ENCODE measurements at places on chromosomes 7 and 10. TPM values are rescaled to one million over a fixed set of nuclear protein-coding genes. Genes with fewer than 3 reads are reported as not detected.

DNA sequence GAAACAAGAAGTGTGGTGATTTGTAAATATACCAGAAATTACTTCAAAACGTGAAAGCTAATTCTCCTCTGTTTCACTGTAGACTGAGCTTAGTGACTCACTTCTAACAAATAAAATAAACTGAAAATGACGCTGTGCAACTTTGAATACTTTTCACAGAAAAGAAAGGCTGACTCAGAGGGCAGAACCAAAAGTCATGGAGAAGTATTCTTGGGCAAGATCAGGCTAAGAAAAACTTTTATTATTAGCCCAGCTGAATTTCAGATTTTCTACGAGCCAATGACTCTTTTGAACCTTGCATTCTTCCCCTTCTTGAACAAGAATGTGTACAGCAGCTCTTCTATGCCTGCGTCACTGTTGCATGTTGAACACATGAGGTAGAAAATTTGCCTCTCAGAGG is 527.3 kb upstream of the GHITM start:
- H3K36me3 ChIP-seq: no peaks in the 10 kb centered on the region
- no peak for DNase-seq
- no peaks in the 10 kb centered on the region for H3K27me3 ChIP-seq
- no peak overlapping the region for H3K27ac ChIP-seq

- H3K4me1 ChIP-seq: peaks cover 15% of the 10 kb centered on the region
- no peak overlapping the region for H3K4me3 ChIP-seq
- H3K27me3 ChIP-seq: no peaks in the 10 kb centered on the region
- no peak overlapping the region for H3K27ac ChIP-seq
- DNase-seq: no peak
Observed at GRCh38 chr10:132477398-132478340, 59.9 kb upstream of the INPP5A start.

DNA sequence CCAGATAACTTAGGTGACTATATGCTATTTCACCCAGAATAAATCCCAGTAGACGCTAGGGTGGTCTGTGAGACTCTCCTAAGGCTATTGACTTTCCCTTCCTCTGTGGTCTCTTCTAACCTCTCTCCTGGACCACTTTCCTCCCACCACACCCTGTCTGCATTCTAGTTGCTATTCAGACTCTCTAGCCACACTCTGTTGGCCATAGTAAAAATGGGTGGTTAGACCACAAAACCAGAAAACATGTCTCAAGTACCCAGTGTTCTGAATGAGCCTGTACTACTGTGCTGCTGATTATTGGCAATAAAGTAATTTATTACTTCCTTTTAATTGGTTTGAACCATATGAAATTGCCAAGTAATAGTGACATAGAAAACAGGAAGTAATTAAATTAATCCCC is 240.8 kb downstream of the KIF20B start:
- H3K27ac ChIP-seq: no peak overlapping the region
- H3K4me1 ChIP-seq: no peaks in the 10 kb centered on the region

PLXDC2 gene
- polyA plus RNA-seq: 19.0 TPM

- H3K4me1 ChIP-seq: peaks cover 23% of the 10 kb centered on the region
- peaks cover 6% of the 10 kb centered on the region for H3K27me3 ChIP-seq
- peak overlapping the region; percentile 50 for H3K4me3 ChIP-seq
- H3K36me3 ChIP-seq: peaks cover 6% of the 10 kb centered on the region
Observed at GRCh38 chr7:48088559-48089045, 463 bp upstream of the UPP1 start.

- H3K27me3 ChIP-seq: no peaks in the 10 kb centered on the region
- no peaks in the 10 kb centered on the region for H3K4me1 ChIP-seq
- no peak overlapping the region for H3K4me3 ChIP-seq
- no peak for DNase-seq
Observed at GRCh38 chr7:92279396-92280031, 33.7 kb downstream of the ANKIB1 start.

GRCh38 chr7:129162732-129163131 is 18.2 kb downstream of the TSPAN33 start:
- H3K27me3 ChIP-seq: no peaks in the 10 kb centered on the region
- peaks cover 2% of the 10 kb centered on the region for H3K36me3 ChIP-seq
- DNase-seq: no peak
- H3K4me1 ChIP-seq: no peaks in the 10 kb centered on the region
- H3K27ac ChIP-seq: no peak overlapping the region
- no peak overlapping the region for H3K4me3 ChIP-seq

WDR86 gene
- 12.0 TPM for polyA plus RNA-seq

GRCh38 chr10:110872984-110873923 is 1.5 kb downstream of the PDCD4 start:
- H3K4me3 ChIP-seq: peak overlapping the region; percentile 94
- peaks cover 13% of the 10 kb centered on the region for H3K4me1 ChIP-seq
- H3K36me3 ChIP-seq: peaks cover 14% of the 10 kb centered on the region
- H3K27me3 ChIP-seq: no peaks in the 10 kb centered on the region

C10orf71 gene
- polyA plus RNA-seq: 0.01 TPM

TPST1 gene
- polyA plus RNA-seq: 10.8 TPM

- H3K36me3 ChIP-seq: no peaks in the 10 kb centered on the region
- no peak overlapping the region for H3K27ac ChIP-seq
- no peaks in the 10 kb centered on the region for H3K27me3 ChIP-seq
- no peak for DNase-seq
- H3K4me3 ChIP-seq: no peak overlapping the region
Observed at GRCh38 chr10:8455181-8455580, 400.7 kb downstream of the GATA3 start.

GRCh38 chr7:20217193-20217948 is at the start of gene MACC1:
Gene MACC1, minus strand, starts transcription at chr7:20217384. Its CDS starts 55,522 bp downstream, at chr7:20161862.
- peak within 1 kb of the TSS; percentile 63 for H3K4me3 ChIP-seq
- DNase-seq: peak; percentile 99
- H3K27ac ChIP-seq: peak within 1 kb of the TSS; percentile 96
- H3K36me3 ChIP-seq: peaks cover 5% of the 10 kb centered on the region
- peaks cover 25% of the 10 kb centered on the region for H3K4me1 ChIP-seq
- H3K27me3 ChIP-seq: no peaks in the 10 kb centered on the region

DNA sequence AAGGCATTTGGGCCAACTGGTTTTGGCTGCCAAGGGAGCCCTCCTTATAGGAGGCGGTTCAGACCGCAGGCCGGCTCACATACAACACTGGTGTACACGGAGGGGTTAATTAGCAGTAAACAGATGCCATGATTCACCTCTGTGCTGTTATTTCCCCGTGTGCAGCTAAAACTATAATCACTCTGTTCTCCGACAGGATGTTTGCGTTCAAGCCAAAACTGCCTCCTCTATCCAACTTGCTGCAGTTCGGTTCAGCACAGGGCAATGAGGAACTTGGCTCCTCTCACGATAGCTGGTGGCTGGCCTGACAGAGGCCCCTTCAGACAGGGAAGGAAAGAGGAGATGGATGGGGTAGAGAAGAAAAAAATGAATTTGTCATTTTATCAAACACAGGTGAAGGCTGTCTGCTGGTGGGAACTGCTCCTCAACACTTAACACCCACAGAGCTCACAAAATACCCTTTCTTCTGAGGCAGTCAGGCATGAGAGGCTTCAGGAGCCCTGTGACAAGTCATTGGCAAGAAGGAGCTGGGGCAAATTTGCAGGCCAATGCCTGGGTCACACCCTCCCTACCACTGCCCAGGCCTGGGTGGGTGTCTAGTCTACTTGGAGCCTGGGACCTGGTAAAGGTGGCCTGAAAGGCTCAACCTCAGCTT is 24.0 kb downstream of the KCNMA1 start:
- no peaks in the 10 kb centered on the region for H3K27me3 ChIP-seq
- no peak overlapping the region for H3K4me3 ChIP-seq
- DNase-seq: no peak
- H3K27ac ChIP-seq: no peak overlapping the region
- H3K4me1 ChIP-seq: peaks cover 33% of the 10 kb centered on the region
- H3K36me3 ChIP-seq: no peaks in the 10 kb centered on the region

GRCh38 chr7:70520611-70521010 is 611.3 kb upstream of the GALNT17 start:
- no peak for DNase-seq
- H3K36me3 ChIP-seq: no peaks in the 10 kb centered on the region
- no peaks in the 10 kb centered on the region for H3K27me3 ChIP-seq
- no peak overlapping the region for H3K4me3 ChIP-seq

DNA sequence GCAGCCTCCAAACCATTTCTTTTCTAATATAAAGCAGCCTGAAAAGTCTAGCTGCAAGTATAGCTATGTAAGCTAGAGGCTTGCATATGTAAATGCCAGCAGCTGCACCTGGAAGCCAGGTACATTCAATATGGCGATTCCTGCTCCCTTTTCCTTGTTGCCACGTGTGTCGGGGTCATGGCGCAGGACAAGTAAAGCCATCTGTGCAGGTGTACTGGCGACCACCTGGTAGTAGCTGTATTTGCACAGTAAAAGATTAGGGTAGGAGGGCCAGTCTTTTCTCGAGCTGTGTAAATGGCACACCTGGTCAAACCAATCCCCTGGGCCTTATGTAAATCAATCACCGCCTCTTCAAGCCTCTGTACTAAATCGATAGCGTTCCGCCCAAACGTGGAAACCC is 484.5 kb downstream of the MAGI2 start:
- H3K27me3 ChIP-seq: no peaks in the 10 kb centered on the region
- no peak overlapping the region for H3K27ac ChIP-seq
- H3K4me1 ChIP-seq: no peaks in the 10 kb centered on the region
- H3K36me3 ChIP-seq: no peaks in the 10 kb centered on the region
- no peak overlapping the region for H3K4me3 ChIP-seq

IQUB gene
- polyA plus RNA-seq: 0.58 TPM

DNA sequence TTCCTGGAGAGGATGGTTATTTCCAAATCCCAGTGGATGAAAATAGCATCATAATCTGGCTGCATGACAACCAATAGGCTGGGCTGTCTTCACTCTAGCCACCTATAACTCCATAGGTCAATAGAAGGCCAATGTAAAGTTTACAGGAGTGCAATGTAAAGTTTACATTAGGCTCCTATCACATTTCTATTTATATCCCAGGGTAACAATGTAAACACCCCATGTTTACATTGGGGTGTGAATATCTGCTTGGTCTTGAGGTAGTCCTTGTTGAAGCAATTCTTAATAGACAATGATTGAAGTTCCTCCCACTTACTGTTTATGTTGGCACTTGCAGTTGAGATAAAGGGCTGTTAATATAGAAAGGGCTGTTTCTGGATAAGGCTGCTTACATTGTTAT is 21.5 kb downstream of the CH25H start:
- no peaks in the 10 kb centered on the region for H3K4me1 ChIP-seq
- H3K27me3 ChIP-seq: no peaks in the 10 kb centered on the region
- no peaks in the 10 kb centered on the region for H3K36me3 ChIP-seq
- peak; percentile 17 for DNase-seq

DNA sequence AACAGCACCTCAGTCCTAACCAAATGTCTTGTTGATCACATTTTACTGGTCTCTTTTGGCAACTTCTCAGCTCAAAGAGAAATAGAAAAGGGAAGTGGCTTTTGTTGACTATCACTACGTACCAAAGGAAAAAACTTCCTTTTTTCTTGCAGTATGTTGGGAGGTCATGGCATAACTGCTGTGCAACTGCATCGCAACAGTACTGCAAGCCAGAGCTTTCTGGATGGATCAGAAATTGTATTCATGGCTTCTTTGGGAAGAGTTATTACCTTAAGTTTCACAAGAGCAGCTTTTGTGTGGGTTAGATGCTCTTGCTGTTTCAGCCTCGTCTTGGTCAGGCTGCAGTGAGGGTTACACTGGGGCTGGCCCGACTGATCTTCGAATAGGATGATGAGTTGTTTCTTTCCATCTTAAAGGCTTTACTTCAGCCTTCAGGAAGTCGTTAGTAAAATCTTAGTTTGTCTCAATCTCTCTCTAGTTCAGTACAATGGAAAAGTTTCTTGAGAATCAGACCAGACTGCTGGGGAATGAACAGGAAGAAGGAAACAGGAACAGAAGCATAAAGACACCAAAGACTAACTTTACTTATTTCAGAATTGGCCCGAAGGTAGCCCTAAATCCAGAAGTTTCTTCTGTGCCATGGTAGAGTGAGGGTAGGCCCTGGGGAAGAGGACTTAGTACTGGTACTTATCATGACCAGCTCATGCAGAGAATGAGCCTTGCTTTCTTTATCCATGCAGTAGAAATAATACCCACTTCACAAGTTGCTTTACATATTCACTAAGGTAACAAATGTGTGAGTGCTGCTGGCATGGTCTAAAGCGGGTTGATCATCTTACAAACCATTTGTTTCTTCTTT is 153.6 kb downstream of the CELF2 start:
- H3K27me3 ChIP-seq: peaks cover 10% of the 10 kb centered on the region
- no peaks in the 10 kb centered on the region for H3K4me1 ChIP-seq
- no peaks in the 10 kb centered on the region for H3K36me3 ChIP-seq

GRCh38 chr7:120064565-120064964 is 208.4 kb upstream of the KCND2 start:
- no peak for DNase-seq
- H3K36me3 ChIP-seq: no peaks in the 10 kb centered on the region
- H3K4me1 ChIP-seq: no peaks in the 10 kb centered on the region

PRRT4 gene
- 0.73 TPM for polyA plus RNA-seq

CTTNBP2 gene
- 4.6 TPM for polyA plus RNA-seq

GRCh38 chr7:66728571-66728970 is 12.0 kb upstream of the RABGEF1 start:
- no peak for DNase-seq
- peaks cover 12% of the 10 kb centered on the region for H3K36me3 ChIP-seq
- H3K4me3 ChIP-seq: no peak overlapping the region
- H3K4me1 ChIP-seq: no peaks in the 10 kb centered on the region
- H3K27ac ChIP-seq: no peak overlapping the region
- H3K27me3 ChIP-seq: no peaks in the 10 kb centered on the region

OPALIN gene
- polyA plus RNA-seq: not detected

GDF2 gene
- not detected for polyA plus RNA-seq

TMEM273 gene
- 5.5 TPM for polyA plus RNA-seq

PLEKHA8 gene
- polyA plus RNA-seq: 7.3 TPM

GRCh38 chr7:116711790-116712189 is 39.8 kb downstream of the MET start:
- DNase-seq: no peak
- H3K4me3 ChIP-seq: no peak overlapping the region
- no peak overlapping the region for H3K27ac ChIP-seq
- H3K27me3 ChIP-seq: no peaks in the 10 kb centered on the region

DNA sequence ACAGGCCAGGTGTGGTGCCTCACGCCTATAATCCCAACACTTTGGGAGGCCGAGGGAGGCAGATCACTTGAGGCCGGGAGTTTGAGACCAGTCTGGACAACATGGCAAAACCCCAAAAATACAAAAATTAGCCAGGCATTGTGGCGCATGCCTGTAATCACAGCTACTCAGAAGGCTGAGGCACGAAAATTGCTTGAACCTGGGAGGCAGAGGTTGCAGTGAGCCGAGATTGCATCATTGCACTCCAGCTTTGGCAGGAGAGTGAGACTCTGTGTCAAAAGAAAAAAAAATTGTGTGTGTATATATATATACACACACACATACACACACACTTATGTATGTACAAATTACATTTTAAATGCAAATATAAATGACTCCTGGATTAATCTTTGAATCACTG is 76.8 kb upstream of the LRRN3 start:
- H3K4me3 ChIP-seq: no peak overlapping the region
- H3K4me1 ChIP-seq: peaks cover 7% of the 10 kb centered on the region
- H3K36me3 ChIP-seq: no peaks in the 10 kb centered on the region
- no peak overlapping the region for H3K27ac ChIP-seq
- H3K27me3 ChIP-seq: no peaks in the 10 kb centered on the region

DNA sequence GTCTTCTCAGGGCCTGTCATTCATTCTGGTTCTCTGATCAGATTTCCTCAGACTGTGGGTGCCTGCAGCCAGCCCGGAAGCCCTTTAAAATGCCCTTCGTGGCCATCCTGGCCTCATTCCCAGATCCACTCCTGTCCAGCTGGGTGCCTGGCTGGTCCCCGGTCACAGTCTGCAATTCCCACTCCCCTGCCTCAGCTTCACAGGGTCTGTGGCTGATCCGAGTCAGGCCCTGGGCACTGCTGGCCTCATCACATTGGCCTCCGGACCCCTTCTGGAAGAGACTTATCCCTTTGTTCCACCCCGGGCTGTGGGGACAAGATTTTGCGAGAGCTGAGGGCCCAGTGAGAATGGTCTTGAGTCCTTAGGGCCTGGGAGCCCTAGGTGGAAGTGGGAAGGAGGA is 12.1 kb downstream of the DOCK1 start:
- no peak overlapping the region for H3K4me3 ChIP-seq
- H3K36me3 ChIP-seq: no peaks in the 10 kb centered on the region
- no peaks in the 10 kb centered on the region for H3K27me3 ChIP-seq
- DNase-seq: no peak

DOCK1 gene
- 29.5 TPM for polyA plus RNA-seq

TRPV5 gene
- polyA plus RNA-seq: 0.73 TPM

All from large intestine (tissue), 12 donors.